ENCODE measurements at places on chromosomes 3 and 15.
A peak's percentile ranks its signal among the peaks of the same experiment; 100 is the strongest.

DNA sequence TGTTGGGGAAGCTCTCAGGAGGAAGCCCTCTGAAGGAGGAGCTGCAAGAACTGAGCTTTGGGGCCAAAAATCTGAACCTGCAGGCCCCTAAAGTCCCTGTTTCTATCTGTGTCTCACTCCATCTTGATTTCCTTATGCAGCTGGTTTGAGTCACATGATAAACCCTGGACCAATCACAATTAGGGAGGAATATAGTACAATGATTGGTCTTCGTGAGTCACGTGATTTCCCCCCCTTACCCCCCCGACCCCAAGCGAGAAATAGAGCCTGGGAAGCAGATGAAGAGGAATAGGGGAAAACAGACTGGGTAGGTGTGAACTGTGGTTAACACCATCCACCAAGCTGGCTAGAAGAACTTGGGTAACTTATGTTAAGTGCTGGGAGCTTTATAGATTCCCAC, 12.9 kb downstream of the CRABP1 start:
- DNase-seq: peak; percentile 89

DNA sequence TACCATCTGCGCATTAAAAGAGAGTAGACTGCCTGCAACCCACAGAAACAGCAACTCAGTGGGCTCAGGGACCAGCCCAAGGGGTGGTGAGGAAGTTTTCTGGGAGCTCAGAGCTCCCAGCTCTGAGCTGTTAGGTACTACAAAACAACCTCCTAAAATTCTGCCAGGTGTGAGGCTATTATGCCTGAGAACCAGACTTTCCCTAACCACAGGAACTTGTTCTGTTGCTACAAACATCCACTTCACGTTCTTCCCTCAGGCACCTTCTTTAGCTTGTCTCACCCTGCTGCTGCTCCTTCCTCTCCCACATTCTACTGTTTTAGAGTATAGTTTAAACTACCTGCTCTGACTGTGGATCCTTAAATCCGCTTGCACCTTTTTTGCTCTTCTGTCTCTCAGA, 399.4 kb downstream of the ROBO1 start:
- peak; percentile 0 for DNase-seq

DNA sequence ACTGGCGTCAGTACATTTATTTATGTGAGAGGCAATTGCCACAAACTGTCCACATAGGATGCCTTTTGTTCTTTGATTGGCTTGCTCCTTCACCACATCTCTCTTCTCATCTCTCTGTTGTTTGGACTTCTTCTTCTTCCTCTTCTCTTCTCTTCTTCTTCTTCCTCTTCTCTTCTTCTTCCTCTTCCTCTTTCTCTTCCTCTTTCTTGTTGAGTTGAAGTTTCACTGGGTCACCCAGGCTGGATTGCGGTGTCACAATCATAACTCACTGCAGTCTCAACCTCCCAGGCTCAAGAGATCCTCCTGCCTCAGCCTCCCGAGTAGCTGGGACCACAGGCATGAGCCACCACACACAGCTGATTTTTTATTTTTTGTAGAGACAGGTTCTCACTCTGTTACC, 67.7 kb upstream of the GSK3B start:
- DNase-seq: no peak

GRCh38 chr3:69749461-69749860, 10.2 kb downstream of the MITF start:
- DNase-seq: no peak

DNA sequence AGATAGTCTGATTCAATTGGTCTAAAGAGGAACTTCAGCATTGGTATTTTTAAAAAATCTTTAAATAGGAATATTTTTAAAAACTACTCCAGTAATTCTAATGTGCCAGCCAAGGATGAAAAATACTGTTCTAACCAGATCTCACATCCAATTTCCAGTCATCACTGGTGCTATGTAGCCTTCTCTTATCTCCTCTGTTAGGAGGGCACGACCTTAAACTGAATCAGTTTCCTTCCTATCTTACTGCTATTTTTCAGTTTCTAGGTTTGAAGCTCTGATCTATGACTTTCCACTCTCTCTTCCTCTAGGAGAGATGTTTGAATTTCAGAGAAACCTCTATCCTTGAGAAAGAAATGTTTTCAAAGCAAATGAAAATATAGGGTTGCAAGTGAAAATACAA, 31.9 kb downstream of the HAPLN3 start:
- DNase-seq: no peak

DNA sequence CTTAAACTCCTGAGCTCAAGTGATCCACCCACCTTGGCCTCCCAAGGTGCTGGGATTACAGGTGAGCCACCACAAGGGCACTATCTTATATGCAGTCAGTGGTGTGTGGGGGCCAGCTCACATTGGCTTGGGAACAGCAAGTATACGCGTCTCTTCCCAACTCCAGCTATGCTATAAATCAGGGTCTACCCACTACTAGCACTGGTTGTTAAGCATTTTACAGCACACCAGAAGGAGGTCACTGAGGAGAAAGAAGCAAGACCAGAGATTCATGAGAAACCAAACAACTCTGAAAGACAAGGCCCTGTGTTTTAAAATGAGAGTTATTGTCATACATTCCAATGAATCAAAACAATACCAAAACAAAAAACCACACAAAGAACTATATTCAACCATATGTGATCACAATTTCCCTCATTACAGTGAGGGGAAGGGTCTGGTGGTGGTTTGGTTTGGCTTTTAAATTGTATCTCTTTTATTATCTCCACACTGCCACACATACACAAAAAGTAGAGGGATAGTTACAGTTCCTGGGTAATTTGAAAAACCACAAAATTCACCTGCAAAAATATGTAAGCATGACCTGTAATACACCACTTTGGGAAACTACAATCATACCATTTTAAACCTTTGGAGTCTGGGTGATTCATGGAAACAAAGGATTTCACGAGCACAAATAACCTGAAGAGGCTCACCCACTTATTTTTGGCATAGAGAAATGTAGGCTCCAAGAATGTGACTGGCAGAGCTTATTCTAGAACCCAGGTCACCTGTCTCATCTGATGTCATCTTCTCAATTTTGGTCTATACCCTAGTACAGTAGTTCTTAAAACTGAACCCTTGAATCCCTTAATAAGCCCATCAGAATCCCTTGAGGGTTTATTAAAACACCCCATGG, 5.2 kb downstream of the MAGI1 start:
- no peak for DNase-seq

- peak; percentile 59 for DNase-seq
These were observed 121.5 kb upstream of the TSC22D2 start for GRCh38 chr3:150286390-150287147.

GRCh38 chr15:41919954-41920538, 26.2 kb upstream of the SPTBN5 start:
- DNase-seq: no peak

GRCh38 chr3:185561958-185562357, 9.6 kb upstream of the LIPH start:
- DNase-seq: no peak

DNA sequence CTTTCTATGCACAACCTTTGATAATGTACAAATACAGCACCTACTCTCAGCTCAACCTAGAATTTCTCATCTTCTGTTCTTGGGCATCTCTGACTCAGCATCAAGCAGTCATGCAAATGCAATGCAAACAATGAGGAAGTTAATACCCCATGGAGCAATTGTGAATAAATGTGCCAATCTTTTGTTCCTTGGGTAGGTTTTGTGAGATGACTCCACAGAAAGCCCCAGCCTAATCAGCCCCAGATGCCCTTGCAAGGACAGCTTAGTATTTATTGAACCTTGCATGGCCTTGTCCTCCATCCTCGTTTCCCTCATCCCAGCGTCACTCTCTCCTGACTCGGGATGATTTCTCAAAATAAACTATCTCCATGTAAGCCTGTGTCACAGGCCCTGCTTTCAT, 494.7 kb upstream of the NECTIN3 start:
- no peak for DNase-seq

DNA sequence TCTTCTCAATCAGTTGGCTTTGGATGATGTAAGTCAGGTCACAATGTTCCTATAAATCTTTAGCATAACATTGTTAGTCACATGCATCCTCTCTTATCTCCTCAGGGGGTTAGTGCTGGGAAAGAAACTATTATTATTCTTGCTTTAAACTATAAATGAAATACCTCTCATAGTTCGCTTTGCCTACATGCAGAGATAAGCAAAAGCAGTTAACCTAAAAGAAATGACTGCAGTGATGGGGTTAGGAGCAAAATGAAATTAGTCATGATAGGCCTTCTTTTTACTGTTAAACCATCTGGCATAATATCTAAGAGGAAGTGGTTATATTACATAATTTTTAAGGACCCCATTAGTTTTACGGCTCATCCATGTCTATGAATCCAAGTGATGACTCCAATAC, 91.7 kb upstream of the IGSF10 start:
- no peak for DNase-seq

DNA sequence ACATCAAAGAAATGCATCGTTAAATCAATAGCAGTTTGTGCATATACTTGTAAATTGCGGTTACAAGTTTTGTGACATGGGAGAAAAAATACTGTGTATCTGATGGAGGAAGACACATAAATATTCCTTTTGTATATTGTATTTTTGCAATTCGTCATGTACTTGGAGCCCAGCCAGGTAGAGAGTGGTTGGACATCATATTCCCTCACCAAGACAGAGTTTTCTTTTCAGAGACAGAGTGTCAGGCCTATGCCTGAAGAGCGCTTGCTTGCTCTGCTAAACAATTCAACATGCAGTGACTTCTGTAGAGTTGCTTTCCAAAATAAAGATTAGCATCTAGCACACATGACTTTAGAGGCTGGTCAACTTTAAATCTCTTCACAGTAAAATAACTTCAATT, 24.8 kb upstream of the MEIS2 start:
- no peak for DNase-seq

GRCh38 chr3:171747223-171747920, 62.9 kb downstream of the PLD1 start:
- DNase-seq: no peak

- no peak for DNase-seq
These were observed 12.4 kb downstream of the GNAI2 start for GRCh38 chr3:50248387-50248786.

GRCh38 chr3:120688121-120688520, 6.1 kb upstream of the HGD start:
- DNase-seq: no peak

GRCh38 chr3:187266691-187267090, 24.8 kb downstream of the MASP1 start:
- DNase-seq: no peak

DNA sequence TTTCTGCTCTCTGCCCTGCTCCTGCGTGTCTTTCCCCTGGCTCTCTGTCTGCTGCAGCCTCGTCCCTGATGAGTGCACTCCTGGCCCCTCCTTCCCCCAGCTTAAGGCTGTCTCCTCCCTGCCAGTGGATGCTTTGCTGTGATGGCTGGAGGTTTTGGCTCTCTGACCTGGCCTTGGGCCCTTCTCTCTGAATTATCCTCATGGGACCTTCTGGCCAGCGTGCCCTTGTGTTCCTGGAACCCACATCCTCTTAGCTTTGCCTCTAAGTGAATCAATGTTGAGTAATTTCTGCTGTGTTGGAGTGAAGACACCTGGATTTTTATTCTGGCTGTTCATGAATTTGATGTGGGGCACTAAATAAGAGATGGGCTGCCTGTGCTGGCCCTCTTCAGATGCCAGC, 9.8 kb upstream of the TNFAIP8L3 start:
- no peak for DNase-seq

- no peak for DNase-seq
These were observed 47.6 kb upstream of the POMGNT2 start for GRCh38 chr3:43153216-43154083.

GRCh38 chr3:13193320-13194284, 120.4 kb upstream of the IQSEC1 start:
- DNase-seq: no peak

- no peak for DNase-seq
These were observed 44.4 kb downstream of the PCOLCE2 start for GRCh38 chr3:142844339-142844977.

- DNase-seq: no peak
These were observed 248.4 kb downstream of the CPNE4 start for GRCh38 chr3:131786386-131786785.

- no peak for DNase-seq
These were observed 124.6 kb upstream of the SGO1 start for GRCh38 chr3:20310629-20311028.

GRCh38 chr3:141412087-141412935, 44.0 kb downstream of the ZBTB38 start:
- DNase-seq: peak; percentile 37

GRCh38 chr15:66772604-66773128, 70.6 kb downstream of the SMAD6 start:
- no peak for DNase-seq

- no peak for DNase-seq
These were observed at the start of gene MORC1 for GRCh38 chr3:109117939-109118338. Gene MORC1, minus strand, starts transcription at chr3:109118134. Its CDS starts 75 bp downstream, at chr3:109118059.

GRCh38 chr3:14244521-14245247, 66.1 kb downstream of the LSM3 start:
- no peak for DNase-seq

DNA sequence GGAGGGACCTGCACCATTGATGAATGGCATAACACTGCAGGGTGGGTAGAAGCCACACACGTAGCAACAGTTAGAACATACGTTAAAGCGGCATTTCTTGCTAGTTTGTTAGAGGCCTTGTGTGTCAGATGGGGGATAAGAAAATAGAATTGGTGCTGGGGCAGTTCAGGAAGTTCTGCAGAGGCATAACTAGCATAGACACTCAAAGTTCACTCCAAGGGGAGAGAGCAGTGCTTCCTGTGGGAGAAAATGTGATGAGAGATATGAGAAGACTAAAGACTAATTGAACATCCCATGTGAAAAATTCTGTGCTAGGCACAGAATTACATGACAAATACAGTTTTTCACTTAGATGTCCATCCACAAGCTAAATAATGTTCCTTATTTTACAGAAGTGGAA, 327.1 kb downstream of the ZNF621 start:
- DNase-seq: no peak

DNA sequence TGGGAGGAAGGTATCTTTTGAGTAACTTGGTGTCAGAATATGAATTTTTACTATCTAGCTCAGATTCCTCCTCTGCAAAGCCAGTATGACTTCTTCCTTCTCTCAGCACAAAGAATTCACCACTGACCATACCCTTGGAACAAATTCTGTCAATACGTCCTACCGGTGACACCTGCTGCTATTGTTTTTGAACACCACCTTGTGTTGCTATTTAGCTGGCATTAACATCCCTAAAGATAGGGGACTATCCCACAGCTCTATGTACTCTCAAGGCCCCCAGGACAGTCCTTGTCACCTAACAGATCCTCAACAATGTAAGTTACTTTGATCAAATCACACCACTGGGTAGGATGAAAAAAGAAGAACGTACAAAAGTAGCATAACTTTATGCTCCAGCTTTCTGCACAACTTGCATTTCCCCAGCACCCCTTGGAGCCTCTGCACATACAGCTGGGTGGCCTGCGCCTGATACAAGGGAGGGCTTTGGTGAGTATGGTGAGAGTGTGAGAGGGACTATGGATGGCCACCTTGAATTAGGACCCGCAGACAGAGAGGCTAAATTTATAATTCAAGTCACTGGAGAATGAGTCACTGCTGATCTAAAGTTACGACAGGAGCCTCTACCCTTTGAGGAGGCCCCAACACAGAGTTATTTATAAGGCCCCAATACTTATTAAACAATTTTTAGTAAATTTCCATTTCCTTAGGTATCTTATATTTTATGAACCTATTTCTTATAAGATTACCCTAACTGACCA, 2.3 kb upstream of the COLQ start:
- DNase-seq: no peak

Measured in NCI-H2171 treated with DMSO at 0.1 percent for 48 hours (cell line).